ENCODE measurements at places on chromosomes 7 and 10.

GRCh38 chr10:29119374-29119773 lies 169.5 kb upstream of the LYZL1 start:
- peak; percentile 26 for DNase-seq

- DNase-seq = no peak
These were observed 40.5 kb upstream of the TMEM273 start for GRCh38 chr10:49228677-49229076.

- no peak for DNase-seq
These were observed 1.7 kb upstream of the FGFR2 start for GRCh38 chr10:121599947-121600346.

GRCh38 chr10:102668326-102669107 lies 24.2 kb downstream of the TRIM8 start:
- DNase-seq = no peak

DNA sequence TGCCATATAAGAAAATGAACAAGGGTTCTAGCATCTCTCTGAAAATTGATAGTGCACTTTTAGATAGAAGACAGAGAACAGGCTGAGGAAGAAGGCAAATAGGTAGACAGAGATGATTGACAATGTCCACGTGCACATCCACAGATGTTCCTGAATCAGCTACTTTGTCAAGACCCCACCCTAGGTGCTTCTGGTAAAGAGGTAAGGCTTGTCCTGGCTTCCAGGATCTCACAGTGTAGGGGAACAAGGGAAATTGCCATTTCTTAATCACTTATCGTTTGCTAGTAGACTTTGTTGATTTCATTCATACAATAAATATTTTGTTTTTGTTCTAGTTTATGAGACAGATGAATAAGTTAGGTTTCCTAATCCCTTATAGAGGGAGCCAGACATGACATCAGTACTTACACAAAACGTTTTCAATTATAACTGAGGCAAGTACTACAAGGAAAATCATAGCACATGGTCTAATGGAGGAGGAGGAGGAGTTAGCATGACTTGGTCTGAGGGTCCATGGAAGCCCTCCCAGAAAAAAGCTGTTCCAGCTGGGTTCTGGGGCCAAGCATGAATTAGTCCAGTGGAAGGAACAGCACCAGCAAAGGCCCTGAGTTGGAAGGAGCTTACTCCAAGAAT lies 115.9 kb upstream of the ARID5B start:
- no peak for DNase-seq

- no peak for DNase-seq
These were observed 416.8 kb downstream of the GALNT17 start for GRCh38 chr7:71548746-71549145.

DNA sequence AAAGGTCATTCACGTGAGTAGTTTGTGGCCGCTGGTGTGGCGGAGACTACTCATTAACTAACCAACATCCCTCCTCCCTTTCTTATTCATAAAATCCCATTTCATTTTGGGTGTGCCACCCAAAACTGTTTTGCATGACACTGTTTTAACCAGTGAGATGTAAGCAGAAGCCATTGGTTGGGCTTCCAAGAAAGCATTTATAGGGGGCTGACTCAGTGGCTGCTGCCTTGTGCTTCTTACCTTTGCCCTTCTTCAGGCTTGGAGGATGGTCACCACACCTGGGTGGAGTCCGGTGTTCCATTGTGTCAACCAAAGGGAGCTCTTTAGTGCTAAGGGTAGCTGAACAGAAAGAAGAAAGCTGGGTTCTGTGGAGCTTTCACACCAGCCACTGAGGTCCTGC lies 37.2 kb upstream of the EPC1 start:
- no peak for DNase-seq

DNA sequence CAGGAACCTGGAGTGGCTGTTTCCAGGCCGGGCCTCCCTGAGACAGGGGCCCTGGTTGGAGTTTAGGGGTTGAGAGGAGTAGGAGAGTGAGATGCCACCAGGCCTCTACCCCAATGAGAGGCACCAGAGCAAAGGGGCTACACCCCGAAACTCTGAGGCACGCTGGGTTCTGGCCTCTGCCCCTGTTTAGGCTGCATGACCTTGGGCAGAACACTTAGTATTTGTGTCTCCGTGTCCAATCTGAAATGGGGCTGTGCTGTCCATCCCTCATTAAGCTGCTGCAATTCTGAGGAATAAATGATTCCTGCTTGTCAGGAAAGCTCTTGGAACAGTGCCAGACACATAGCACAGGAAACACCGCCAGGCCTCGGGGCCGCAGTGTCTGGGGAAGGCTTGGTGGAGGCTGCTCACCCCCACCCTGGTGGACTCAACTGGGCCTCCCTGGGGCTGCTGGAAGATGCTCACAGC lies 40.5 kb upstream of the SAMD8 start:
- DNase-seq = no peak

DNA sequence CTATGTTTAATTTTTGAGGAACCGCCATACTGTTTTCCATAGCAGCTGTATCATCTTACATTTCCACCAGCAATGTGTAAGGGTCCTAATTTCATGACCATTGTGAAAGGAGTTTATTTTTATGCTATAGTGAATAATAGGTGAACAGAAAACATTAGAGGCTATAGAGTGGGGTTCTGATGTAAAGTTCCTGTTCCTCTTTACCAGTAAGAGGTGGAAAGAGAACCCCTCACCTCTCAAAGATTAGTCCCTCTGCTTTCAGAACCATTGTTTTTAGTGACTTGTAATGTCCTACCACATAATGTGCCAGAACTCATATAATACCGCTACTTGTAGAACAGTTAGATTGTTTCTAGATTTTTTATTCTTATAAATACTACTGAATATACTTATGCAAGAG lies 34.2 kb downstream of the SUFU start:
- DNase-seq = no peak

GRCh38 chr10:7625836-7626235 lies 40.9 kb downstream of the ITIH5 start:
- no peak for DNase-seq

- no peak for DNase-seq
These were observed 396.7 kb downstream of the PHTF2 start for GRCh38 chr7:78195281-78195680.

- DNase-seq = no peak
These were observed 1165.4 kb downstream of the GATA3 start for GRCh38 chr10:9219860-9220259.

DNA sequence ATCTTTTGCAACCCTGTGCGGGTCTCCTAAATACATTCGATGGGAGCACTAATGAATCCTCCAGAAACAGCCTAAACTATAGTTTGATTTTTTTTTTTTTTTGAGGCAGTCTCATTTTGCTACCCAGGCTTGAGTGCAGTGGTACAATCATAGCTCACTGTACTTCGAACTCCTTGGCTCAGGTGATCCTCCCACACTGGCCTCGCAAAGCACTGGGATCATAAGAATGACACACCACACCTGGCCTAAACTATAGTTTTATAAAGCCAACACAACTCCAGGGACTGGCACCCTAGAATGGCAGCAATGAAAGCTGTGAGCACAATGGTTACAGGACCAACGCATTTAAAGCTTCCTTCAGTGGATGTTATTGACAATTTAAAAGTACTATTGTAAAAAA lies 14.5 kb upstream of the JMJD1C start:
- no peak for DNase-seq

DNA sequence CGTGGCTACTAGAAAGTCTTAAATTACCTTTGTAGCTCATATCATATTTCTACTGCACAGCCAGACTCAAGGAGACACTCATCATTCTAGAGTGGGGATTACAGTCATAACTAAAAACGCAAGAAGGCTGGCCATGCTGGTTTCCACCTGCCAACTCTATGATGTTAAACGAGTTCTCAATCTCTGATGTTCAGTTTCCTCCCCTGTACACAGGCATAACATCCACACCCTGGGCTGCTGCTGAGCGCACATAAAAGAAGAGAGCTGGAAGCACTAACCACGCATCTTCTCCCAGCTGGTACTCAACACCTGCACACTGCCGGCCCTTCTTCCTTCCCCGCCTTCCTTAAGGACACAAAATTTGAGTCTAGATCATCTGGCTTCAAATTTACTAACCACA lies 60.5 kb downstream of the SORBS1 start:
- DNase-seq = peak; percentile 20

GRCh38 chr10:10992961-10993714 lies 24.5 kb upstream of the CELF2 start:
- DNase-seq = no peak

DNA sequence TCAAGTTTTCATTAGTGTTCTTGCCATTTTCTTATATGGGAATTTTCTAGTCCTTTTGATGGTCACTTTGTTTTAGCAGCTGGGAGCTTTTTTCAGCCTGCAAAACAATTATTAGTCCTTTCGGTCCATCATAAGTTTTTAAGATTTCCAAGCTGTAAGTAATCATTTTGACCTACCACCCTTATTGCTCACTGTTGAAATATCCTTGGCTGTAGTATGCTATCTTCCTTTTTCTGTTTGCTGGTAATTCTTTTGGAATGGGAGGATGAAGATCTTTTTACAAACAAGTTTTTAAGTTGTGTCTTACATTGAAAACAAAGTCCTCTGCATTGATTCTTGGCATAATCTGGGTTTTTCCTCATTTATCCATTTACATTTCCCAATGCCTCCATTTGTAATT lies 24.0 kb downstream of the BZW2 start:
- DNase-seq = no peak

GRCh38 chr7:30905078-30906012 lies 6.3 kb upstream of the AQP1 start:
- no peak for DNase-seq

DNA sequence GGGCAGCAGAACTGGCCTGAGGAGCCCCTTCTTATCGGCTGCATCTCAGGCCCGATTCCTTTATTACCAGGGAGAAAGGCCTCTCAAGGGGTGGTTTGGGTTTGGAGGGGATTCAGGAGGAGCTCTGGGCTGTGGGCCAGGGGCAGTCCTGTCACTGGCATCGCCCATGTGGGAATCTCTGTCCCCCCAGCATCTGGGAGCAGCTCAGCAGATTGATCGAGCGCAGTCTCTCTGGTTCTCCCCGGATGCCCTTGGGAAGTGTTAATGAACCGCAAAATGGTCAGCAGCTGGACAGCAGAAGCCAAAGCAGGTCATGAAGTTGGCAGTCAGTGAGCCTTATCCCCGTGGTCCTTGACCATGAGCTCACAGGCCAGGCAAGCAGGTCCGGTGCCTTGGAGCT lies 104.4 kb upstream of the ANLN start:
- DNase-seq = no peak

- DNase-seq = no peak
These were observed 33.4 kb downstream of the OGDH start for GRCh38 chr7:44639671-44640321.

GRCh38 chr7:15688911-15689310 lies 2.4 kb upstream of the MEOX2 start:
- DNase-seq = no peak

GRCh38 chr7:111150709-111151108 lies 59.8 kb downstream of the LRRN3 start:
- no peak for DNase-seq

DNA sequence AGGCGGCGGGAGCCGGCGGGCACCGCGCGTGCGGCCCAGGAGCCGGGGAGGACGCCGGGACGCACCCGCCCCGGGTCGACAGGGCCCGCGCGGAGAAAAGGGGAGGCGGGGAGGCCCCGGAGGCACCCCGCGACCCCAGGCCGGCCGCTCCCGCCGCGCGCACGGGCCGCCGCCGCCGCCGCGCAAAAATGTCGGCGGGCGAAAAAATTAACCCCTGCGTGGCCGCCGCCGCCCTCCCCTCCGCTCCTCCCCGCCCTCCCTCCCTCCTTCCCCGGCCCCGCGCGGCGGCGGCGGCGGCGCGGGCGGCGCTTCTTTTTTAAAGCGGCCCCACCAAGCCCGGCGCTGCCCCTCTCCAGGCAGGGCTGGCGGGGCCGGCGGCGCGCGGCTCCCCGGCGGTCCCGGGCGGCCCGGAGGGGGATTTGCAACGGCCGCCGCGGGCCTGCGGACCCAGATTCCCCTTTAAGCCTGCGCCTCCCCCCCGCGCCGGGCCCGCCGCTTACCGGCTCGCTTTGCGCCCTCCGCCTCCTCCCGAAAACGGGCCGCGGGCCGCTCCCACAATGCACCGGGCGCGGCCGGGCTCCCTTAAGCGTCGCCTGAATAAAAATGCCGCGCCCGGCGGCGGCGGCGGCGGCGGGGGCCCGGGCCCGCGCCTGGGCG lies 465 bp downstream of the SEPHS1 start:
- DNase-seq = peak; percentile 80

DNA sequence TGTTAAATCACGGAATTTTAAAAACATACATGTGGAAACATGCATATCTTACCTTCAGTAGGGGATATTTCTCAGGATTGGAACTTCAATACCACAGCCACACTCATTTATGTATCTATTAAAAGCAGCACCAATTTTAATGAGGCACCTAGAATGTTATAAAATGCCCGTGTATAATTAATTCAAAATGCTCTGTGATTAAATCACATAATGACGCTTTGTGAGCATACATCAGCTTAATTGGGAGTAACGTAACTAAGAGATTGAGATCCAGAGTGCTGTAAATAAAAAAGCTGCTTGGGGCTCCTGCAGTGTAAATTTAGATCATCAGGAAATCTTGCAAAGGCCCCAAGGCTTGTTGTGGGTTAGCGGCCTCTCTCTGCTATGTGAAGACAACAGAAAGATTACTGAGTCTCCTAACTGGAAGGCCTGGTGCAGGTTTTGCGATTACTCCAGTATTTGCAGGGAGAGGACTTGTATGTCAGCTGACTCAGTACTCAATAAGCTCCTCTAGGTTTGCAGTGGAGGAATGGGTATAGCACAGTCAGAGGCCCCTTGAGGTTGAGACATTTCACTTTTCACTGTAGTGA lies 195.5 kb upstream of the PHYHIPL start:
- no peak for DNase-seq

DNA sequence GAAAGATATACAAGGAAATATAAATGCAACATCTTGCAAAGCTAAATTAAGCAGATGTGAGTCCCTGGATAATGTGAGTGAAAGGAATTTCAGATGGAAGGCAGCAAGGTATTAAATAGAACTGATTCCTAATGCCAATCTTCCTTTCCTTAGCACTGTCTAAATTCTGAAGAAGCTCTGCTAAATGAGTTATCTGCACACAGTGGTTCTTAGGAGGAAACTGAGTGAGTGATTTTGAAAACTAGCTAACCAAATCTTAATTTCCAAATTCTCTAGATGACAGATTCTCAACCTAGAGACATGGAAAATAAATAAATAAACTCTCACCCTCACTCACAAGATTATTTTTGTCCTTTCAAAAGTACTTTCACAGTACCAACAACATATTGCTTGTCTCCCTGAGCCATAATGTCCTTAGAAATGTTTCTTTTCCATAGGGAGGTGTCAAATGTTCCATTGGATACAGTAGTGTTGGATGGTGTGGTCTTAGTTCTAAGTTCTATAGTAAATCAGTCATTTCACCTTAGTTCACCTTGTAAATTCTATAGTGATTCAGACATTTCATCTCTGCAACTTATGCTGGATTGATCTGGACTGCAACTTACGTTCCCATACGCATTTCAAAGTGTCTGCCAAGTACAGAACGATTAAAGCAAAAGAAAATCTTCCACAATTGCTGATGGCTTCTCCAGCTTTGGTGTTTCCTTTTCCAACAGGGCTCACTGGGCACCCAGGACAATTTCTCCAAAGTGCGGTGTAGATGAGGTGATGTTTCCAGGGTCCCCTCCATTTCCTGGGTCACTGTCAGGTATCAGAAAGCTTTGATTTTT lies 145.4 kb upstream of the FAM171A1 start:
- DNase-seq = no peak
